ENCODE measurements at places on chromosomes 1 and 21.

DNA sequence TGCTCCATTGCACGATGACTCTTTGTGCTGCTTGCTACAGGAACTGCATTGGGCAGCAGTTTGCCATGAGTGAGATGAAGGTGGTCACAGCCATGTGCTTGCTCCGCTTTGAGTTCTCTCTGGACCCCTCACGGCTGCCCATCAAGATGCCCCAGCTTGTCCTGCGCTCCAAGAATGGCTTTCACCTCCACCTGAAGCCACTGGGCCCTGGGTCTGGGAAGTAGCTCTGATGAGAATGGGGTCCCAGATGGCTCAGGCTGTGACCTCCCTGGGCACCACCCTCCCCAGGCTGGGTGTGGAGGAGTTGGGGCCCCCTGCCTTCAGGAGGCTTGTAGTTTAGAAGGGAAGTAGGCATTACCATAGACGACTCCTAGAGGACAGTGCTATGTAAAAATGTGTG is 19.7 kb downstream of the CYP4B1 start:
- no peak for DNase-seq

- DNase-seq = peak; percentile 79
Observed at GRCh38 chr1:8858888-8859706, 19.4 kb downstream of the ENO1 start.

DNA sequence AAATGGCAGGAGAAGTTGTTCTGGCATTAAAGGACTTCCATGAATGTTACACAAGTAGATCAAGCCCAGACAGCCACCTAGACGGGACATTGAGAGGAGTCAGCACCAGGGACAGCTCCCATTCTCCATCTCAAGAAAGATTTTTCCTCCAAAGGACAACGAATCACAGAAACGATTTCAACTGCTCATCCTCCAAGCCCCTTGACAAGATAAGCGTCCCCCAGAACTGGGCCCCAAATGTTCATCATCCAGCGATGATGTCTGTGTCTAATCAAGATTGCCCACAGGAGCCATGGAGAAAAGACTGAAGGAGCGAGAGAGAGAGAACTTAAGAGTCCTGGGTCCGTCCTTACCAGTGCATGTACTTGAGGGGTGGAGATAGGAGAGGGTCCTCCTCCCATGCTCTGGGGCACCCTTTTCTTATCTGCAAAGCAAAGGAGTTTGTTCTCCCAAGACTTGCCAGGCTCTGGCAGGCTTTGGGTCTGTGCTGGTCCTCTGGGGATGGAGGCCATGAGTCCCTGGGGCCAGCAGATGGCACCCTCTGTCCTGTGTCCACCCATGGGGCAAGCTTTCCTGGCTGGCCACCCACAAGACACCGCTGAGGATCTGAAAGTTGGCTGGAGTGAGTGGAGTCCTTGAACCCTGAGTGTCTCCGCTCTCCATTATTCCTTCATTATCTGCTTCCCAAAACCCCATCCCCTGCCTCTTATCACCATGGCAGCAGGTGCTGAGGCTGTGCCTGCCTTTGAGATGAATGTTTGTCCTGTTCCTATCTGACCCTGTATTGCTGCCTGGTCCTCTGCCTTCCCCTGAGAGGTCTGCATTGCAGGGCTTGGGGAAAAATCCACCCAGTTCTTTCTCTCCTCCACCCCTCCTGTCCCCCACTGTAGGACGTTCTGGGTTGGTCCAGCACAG is 164.6 kb downstream of the ACTL8 start:
- no peak for DNase-seq

GRCh38 chr1:115649964-115650363 is 8.2 kb downstream of the VANGL1 start:
- no peak for DNase-seq

DNA sequence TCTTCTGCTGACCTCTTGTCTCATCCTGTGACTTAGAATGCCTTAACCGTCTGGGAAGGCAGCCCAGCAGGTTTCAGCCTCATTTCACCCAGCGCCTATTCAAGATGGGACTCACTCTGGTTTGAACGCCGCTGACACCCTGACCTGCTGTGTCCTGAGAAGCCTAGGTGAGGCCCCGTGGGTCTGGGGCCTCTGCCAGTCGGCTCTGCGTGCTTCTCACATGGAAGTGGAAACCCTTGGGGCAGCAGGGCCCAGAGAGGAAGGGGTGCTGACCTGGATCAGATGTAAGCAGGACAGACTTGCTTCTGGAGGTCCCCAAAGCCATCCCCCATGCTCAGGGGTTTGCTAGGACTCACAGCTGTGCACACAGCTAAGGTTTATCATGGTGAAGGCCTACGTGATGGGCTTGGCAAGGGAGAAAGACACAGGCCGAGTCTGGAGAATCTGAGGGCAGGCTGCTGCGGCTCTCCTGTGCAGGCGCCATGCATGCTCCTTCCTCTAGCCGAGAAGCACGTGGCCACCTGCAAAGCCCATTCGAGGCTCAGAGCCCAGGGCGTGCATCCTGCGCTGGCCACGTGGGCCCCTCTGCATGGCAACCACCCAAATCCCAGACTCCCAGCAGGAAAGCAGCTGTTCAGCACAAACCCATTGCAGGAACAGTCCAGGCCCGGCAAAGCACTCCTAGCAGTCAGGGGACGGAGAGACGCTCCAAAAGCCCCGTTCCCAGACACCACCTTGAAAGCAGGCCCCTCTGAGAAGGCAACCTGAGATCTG is 3.8 kb downstream of the TRPM2 start:
- no peak for DNase-seq

DNA sequence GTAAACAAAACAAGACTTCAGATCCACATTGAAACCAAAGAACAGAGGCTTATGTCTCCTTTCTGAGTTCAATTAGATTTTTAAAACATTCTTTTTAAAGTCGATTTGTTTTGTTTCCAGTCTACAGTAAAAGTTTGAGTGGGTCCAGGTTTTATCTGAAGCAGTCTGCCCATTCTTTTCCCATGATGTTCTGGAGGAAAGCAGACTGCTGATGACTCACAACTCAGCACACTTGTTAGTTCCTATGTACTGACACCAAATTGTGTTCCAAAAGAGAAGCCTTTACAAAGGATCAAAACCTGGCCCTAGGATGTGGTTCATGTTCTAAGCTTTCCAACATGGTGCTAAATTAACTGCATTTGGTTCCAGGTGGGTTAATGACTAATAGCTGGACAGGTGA is 11.4 kb upstream of the CCN1 start:
- DNase-seq = no peak

DNA sequence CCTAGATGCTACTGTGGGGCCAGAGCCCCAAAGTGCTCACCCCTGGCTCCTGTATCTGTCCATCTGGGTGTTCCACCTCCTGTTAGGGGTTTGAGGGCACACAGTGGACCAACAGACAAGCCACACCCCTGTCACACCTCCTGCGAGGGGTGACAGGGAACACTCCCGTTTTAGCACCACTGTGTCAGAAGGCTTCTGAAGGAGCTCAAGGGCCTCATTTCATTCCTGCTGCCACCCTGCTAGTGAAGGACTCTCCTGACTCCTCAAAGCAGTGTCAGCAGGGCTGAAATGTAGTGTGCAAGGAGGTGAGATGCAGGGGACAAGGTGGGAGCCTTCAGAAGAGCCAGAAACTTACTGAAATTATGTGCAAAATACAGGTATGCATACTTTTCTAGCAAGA is 174.6 kb downstream of the GPATCH2 start:
- DNase-seq = no peak

DNA sequence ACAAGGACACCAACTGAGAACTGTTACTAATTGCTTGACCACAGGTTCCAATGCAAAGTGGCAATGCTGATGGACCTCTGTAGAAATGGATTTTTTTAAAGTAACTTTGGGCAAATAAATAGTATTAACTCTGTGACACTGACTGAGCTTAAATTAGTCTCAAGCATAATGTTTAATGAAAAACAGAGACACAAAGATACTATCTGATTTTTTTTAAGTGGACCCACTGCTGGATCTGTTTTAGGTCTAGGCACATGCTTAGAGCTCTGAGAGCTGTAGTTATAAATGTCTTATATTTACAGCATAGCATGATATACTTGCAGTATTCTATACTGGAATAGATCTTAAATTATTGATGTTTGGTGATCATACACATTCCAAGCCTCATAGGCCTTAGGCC is 481.6 kb upstream of the LRRC7 start:
- DNase-seq = no peak

Data from CD4-positive, alpha-beta T cell (primary cell).